ENCODE measurements at places on chromosomes 16 and 17.

DNA sequence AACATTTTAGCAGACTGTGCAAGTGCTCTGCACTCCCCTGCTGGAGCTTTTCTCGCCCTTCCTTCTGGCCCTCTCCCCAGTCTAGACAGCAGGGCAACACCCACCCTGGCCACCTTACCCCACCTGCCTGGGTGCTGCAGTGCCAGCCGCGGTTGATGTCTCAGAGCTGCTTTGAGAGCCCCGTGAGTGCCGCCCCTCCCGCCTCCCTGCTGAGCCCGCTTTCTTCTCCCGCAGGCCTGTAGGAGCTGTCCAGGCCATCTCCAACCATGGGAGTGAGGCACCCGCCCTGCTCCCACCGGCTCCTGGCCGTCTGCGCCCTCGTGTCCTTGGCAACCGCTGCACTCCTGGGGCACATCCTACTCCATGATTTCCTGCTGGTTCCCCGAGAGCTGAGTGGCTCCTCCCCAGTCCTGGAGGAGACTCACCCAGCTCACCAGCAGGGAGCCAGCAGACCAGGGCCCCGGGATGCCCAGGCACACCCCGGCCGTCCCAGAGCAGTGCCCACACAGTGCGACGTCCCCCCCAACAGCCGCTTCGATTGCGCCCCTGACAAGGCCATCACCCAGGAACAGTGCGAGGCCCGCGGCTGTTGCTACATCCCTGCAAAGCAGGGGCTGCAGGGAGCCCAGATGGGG, 3.1 kb downstream of the GAA start:
- DNase-seq, result no peak

DNA sequence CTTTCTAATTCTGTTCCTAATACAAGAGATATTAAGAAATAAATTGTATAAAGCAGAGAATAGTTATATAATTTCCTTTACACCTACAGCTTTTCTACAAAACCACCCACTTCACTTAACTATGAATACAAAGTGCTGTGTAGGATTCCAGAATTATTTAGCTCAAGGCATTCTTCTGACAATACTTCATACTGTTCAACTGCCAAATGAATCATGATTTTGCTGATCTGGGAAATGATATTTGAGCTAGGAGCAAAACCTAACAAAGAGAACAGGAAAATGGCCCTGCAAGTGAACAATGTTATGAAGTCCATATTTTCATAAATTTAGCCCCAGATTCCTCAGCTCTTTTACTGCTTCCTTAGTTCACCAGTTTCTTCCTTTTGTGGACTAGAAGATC, 12.9 kb downstream of the BBS2 start:
- DNase-seq, result no peak

DNA sequence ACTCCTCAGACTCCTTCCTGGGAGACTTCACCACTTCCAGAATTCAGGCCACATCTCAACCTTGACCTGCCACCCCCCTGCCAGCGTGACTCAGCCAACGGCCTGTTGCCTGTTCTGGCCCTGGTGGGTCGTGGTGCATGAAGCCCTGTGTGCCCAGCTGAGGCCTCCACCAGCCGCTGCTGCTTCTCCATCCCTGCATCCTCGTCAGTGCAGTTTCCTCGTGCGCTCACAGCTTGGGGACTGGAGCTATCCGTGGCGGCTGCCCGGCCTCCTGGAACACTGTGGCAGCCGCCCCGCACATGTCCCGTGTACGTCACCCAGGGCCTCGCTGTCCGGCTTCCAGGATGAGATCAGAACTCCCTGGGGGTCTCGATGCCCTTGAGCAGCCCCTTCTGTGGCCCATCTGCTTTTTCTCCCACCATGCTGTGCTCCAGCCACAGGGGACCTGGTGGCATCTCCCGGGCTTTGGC, 8.0 kb upstream of the TEDC2 start:
- no peak for DNase-seq

GRCh38 chr16:66898207-66898606, 17.9 kb downstream of the PDP2 start:
- DNase-seq, result no peak

GRCh38 chr17:13827118-13827517, 225.4 kb upstream of the HS3ST3A1 start:
- no peak for DNase-seq

DNA sequence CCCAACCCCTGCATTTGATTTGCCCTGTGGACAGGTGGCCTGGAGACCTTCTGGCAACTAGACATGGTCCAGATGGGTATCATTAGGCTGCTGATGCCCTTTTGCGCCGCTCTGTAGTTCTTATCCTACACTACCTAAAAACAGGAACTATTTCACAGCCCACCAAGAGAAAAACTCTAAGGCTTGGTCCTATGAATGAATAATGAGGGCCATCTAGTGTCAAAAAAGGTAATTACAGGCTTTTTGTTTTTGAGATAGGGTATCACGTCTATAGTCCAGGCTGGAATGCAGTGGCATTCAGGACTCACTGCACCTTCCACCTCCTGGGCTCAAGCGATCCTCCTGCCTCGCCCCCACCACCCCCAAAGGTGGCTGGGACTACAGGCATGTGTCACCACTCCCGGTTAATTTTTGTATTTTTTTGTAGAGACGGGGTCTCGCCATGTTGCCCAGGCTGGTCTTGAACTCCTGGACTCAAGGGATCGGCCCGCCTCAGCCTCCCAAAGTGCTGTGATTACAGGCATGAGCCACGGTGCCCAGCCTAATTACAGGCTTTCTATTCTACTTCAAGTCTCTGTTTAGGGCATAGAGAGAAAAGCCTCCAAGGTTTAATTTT, 20.9 kb downstream of the COIL start:
- DNase-seq, result peak; percentile 81

DNA sequence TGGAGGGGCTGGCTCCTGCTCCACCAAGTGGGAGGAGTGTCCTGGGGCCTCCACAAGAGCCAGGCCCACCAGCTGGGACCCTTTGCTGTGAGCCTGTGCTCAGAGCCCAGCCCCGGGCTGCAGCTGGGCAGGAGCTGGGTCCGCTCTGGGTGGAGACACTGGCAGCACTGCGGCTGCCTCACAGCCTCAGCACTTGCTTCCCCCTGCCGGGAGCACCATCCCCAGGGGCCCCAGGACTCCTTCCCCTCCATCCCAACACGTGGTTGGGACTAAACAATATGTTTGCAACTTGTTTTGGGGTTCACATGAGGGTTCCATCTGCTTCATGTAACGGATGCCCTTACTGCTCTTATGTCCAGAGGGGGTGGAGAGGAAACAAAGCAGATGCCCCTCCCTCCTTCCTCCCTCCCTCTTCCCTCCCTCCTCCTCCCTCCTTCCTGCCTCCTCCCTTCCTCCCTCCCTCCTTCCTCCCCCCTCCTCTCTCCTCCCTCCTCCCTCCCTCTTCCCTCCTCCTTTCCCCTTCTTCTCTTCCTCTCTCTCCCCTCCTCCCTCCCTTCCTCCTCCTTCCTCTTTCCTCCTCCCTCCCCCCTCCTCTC, 16.3 kb upstream of the CBFA2T3 start:
- peak; percentile 60 for DNase-seq

GRCh38 chr17:43330876-43331639, 67.7 kb upstream of the ARL4D start:
- peak; percentile 51 for DNase-seq

- DNase-seq, result peak; percentile 61
Observed at GRCh38 chr16:71645450-71645849, 19.5 kb downstream of the MARVELD3 start.

GRCh38 chr16:23914946-23915530, 79.3 kb downstream of the PRKCB start:
- no peak for DNase-seq

DNA sequence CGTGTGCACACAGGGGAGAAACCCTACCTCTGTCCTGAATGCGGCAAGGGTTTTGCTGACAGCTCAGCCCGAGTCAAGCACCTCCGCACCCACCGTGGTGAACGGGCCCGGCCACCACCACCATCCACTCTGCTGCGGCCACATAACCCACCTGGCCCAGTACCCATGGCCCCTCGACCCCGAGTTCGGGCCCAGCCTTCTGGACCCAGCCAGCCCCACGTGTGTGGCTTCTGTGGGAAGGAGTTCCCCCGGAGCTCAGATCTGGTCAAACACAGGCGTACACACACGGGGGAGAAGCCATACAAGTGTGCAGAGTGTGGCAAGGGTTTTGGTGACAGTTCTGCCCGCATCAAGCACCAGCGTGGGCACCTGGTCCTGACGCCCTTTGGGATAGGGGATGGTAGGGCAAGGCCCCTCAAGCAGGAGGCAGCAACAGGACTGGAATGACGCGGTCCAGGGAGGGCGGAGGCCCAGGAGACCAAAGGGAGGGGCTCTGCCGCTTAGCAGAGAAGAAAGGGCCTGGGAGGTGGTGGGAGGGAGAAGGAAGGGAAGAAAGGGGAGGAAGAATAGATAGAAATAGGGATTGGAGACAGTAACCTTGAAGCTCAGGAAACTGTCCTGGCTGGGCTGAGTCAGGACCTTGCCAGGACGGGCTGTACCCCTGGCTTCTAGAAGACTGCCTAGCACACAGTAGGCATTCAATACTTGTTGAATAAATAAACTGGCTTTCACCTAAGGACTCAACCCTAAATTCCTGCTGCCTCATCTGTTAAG, 3.6 kb downstream of the ZNF48 start:
- no peak for DNase-seq

- DNase-seq, result no peak
Observed at GRCh38 chr16:2004795-2005517, 4.7 kb downstream of the ZNF598 start.

GRCh38 chr17:31469959-31470358, 78.5 kb downstream of the RAB11FIP4 start:
- no peak for DNase-seq

GRCh38 chr17:17666111-17666714, 15.0 kb upstream of the RAI1 start:
- DNase-seq, result no peak

- DNase-seq, result no peak
Observed at GRCh38 chr16:2716948-2717347, 3.1 kb downstream of the PRSS27 start.

GRCh38 chr16:72300892-72301291, 128.9 kb upstream of the PMFBP1 start:
- no peak for DNase-seq

- no peak for DNase-seq
Observed at GRCh38 chr17:38324141-38324697, 19.5 kb downstream of the GPR179 start.

DNA sequence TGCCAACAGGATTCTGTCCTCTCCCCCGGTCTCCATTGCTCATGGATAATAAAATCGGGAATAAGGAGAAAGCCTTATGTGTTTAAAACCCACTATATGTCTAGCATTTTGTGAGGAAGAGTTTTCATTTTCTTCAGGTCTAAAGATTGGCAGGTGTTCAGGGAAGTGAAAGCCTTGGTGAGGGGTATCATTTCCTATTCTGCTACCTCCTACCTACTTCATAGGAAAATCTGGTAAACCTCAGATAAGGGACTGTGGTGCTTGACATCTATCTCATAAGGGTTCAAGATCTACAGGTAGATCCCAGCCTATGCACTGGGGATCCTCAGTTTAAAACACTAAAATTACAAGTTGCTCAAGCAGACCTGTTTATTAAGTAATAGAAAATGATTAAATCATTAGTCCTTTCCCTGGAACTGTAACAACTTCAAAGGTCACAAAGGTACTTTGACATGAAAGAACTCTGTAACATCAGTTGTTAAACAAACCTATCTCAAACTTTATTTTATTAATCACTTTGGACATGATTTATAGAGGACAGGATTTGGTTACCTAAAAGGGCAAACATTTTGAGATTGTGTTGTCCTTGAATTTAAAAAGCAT, 6.5 kb downstream of the MOSMO start:
- DNase-seq, result no peak

DNA sequence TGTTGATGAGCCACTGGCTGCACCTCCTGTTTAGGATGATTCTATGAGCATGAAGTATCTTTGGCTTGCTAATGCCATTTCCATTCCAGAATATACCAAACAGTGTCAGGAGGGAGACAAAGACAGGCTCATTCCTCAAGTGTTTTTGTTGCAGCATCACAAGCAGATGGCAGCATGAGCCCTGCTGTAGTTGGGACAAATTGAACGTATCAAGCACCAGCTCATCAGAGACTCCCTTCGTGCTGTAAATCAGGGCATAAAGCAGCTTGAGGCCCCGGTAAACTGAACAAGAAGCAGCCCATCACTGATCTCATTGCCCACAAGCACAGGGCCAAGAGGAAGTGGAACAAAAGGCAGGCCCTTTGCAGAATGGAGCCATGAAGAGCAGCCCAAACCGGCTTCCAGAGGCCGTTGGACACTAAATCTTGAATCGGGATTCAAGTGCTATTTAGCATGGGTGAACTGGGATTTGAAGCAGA, 45.9 kb upstream of the HS3ST3A1 start:
- no peak for DNase-seq

GRCh38 chr16:22677024-22677830, 136.7 kb upstream of the HS3ST2 start:
- DNase-seq, result no peak

Measured in NB4 (cell line).